T-cell (primary cell): ENCODE measurements at places on chromosomes 5 and 9. TPM values are rescaled to one million over a fixed set of nuclear protein-coding genes. Genes with fewer than 3 reads are reported as not detected.

- no peak overlapping the region for H3K27ac ChIP-seq
- DNase-seq = no peak
- no peak overlapping the region for H3K4me3 ChIP-seq
- H3K4me1 ChIP-seq = no peaks in the 10 kb centered on the region
These were observed 158.1 kb downstream of the SLC25A46 start for GRCh38 chr5:110896901-110897300.

- no peak overlapping the region for H3K4me3 ChIP-seq
- peaks cover 2% of the 10 kb centered on the region for H3K27me3 ChIP-seq
- no peak for DNase-seq
- H3K36me3 ChIP-seq = no peaks in the 10 kb centered on the region
These were observed 42.6 kb upstream of the OSMR start for GRCh38 chr5:38803246-38803645.

DNA sequence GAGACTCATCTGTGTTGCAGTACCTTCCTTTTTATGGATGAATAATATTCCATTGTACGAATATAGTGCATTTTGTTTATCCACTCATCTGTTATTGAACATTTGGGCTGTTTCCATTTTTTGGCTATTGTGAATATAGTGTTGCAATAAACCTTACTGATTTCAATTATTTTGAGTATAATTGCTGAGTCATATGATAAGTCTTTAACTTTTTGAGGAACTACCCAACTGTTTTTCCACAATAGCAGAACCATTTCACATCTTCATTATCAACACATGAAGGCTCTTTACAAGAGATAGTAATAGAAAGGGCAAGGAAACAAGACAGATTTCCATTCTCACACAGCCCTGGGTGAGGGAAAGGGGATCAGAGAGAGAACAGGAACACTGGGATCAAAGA, 329.2 kb downstream of the RAB3C start:
- H3K27me3 ChIP-seq = no peaks in the 10 kb centered on the region
- no peak overlapping the region for H3K27ac ChIP-seq
- H3K4me3 ChIP-seq = no peak overlapping the region
- no peak for DNase-seq

IFNW1 gene
- not detected for total RNA-seq

SHOC1 gene
- not detected for total RNA-seq

LIFR gene
- total RNA-seq = 0.60 TPM

IFNA21 gene
- not detected for total RNA-seq

MSH3 gene
- 16.3 TPM for total RNA-seq

WDR38 gene
- total RNA-seq = not detected

CAPSL gene
- total RNA-seq = not detected

ROR2 gene
- total RNA-seq = 0.28 TPM
